Posterior cingulate gyrus (tissue), 11 donors: ENCODE measurements at places on chromosomes 13 and 19.

- no peak for DNase-seq
Measured at GRCh38 chr19:32038021-32038920, 307.1 kb upstream of the ZNF507 start.

GRCh38 chr13:77776704-77777103 lies 79.2 kb downstream of the SLAIN1 start:
- DNase-seq, result no peak

DNA sequence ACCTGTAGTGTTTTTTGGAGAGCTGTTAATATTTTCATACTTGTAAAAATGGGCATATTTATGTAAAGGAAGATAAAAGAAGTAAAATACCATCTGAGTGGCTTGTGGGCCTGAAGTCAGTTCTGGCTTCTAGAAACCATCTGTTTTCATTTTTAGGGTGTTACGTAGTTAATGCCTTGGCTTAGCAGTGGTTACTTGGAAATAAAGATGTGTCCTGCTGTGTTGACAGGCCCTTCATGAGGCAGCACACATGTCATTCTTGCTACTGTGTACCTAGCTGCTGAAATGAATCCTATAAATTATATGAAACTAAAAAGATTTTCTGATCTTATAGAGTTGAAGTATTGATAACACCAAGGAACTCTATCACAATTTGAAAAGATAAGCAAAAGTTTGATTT lies 16.0 kb downstream of the ILF3 start:
- DNase-seq, result no peak

DNA sequence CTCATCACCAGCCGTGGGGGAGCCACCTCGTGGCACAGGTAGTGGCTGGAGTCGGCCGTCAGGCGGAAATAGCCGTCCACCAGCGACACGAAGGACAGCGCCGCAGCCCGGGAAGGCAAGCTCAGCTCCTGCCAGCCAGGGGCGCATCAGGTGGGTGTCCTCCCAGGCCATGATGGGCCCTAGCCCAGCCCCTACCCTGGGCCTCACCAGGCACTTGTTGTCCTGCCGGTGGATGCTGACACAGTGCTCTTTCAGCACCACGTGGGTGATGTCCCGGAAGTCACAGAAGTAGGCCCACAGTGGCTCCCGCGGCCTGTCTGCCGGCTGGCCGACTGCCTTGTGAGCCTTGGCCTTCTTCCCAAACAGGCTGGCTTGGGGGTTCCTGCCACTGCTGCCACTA lies 15.7 kb downstream of the TYK2 start:
- peak; percentile 34 for DNase-seq

GRCh38 chr19:13727798-13728197 lies 36.5 kb upstream of the MRI1 start:
- DNase-seq, result no peak

DNA sequence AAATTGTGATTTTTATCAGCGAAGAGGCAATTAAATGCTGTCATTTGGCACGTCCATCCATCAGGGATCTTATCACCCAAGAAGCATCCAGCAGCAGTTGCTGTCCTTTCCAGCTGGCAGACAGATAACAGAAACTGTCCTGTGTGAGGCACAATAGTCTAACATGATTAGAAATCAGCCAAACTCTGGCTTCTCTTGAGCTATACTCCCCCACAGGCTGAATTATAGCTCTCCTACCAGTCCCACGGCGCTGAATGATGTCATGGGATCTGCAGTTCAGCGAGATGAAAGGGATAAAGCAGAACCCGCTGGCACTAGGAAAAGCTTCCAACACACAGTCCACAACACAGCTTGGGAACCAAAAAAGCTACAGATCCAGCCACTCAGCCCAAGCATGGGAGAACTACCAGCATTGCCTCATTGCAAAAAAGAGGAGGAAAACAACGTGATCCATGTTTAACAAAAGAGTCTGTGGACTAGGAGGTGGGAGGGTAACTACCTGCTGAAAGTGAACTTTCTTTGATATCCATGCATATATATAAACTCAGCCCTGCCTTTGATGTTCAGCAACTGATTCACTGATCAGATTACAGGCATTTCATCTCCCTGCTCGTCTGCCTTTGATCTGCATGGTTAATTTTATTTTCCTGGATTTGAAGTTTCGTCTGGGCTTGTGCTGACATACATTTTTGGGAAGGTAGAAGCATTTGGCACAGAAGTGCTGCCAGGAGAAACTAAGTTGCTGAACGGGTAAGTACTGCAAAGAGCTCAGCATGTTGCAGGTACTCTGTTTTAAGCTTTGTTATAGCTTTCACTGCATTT lies at the start of gene TNFRSF19:
Gene TNFRSF19 (plus strand): TSS at position 314 of the 822 bp plus-strand sequence. CDS start 19,772 bp downstream, outside the sequence.
- no peak for DNase-seq

DNA sequence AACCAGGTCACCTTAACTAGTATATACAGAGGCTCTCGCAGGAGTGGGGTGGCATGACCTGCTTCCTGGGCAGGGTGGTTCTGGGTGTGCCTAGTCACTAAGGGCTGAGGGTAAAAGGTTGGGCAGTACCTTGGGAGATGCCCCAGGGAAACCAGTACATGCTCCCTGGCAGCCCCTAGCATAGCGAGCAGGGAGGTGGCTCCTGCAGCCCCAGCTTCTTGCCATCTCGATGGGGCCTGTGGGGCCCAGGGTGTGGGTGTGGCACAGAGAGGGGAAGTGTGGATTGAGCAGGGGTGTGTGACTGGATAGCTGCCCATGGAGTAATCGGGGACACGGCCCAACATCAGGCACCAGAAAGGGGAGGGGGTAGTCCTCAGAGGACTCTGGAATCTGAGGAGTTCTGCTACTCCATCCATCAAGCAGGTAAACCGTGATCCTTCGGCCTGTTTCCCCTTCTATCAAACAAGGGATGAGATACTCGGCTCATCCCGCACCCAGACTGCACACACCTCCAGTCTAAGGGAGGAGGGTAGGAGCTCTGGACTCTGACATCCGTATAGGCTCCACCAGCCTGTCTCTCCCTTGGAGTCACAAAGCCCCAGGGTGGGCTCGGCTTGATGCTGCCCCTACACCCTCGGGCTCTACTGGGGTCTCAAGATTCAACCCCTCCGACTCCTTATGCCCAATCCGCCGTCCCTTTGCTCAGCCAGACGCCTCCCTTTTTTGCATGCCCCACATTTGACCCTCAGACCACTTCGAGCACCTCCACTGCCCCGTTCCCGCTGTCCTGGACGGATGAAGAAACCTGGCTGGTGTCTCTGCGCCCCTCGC lies 1.1 kb downstream of the ZBTB45 start:
- DNase-seq, result no peak

DNA sequence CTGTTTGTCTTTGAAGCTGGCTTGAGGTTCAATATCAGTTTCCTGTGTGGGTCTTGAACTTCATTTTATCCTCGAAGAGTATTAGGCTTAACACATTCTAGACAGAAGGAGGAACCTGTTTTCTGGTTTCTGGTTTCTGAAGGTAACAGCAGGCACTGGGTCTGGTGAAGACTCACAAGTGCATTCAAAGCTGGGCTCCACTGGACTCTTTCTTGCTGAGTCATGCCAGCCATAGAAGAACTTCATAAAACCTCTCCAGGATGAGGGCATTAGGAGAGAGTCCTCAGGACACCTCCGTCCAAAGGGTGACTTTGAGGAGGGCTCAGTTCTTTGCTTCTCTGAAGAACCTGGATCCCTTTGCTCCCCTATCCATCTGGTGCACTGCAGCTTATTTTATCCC lies 668.6 kb upstream of the SLC10A2 start:
- no peak for DNase-seq

DNA sequence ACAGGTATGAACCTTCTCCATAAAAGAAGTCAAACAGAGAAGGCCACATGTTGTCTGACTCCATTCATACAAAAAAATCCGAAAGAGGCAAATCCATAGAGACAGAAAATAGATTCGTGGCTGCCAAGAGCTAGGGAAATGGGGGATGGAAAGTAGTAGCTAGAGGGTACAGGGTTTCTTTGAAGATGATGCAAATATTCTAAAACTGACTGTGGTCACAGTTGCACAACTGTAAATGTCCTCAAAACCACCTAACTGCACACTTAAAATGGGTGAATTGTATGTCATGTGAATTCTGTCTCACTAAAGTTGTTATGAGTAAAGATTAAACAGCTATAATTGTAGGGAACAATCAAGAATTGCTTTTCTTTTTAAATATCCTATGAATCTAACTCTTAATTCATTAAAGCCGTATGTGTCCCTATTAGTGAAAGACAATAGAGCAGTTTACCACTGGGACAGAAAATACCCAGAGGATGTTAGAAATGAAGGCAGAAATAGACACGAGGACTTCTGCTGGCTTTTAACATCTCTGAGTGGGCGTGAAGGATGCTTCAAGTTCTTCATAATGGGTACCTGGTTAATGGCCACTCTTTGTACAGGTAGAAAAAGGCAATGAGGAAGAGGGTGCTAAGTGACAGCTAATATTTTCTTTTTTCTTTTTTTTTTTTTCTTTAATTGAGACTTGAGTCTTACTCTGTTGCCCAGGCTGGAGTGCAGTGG lies 21.2 kb downstream of the INSR start:
- no peak for DNase-seq

DNA sequence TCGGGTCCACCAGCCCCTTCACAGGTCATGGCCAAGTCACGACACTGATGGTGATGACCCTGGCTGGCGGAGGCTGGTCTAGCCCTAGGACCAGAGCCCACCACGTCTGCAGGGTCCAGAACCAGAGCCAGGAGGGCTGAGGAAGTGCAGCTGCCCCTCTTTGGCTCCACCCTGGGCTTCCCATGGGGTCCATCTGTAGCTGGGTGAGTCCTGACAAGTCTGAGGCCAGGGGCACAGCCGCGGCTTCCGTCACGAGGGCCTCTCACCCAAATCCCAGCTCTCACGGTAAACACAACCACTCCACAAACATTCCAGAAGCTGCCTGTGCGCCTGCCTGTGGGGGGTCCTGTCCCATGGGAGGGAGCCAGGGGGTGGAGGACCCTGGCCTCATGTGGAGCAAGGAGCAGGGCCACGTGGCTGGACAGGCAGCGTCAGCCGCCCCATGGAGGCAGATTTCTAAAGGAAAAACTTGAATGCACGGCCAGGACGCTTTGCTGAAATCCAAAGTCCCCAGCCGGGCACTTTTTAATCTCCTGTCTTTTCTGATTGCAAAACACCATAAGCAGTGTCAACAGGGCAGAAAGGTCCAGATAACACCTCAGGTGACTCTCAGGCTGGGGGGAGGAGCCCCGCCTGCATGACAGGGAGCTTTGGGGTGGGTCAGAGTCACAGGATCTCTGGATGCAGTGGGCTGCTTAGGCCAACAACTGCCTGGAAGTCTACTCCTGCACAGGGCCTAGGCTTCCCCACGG lies 29.9 kb downstream of the CEBPG start:
- no peak for DNase-seq

- DNase-seq, result peak; percentile 93
Measured at GRCh38 chr19:41957838-41958366, 1.2 kb downstream of the RABAC1 start.

DNA sequence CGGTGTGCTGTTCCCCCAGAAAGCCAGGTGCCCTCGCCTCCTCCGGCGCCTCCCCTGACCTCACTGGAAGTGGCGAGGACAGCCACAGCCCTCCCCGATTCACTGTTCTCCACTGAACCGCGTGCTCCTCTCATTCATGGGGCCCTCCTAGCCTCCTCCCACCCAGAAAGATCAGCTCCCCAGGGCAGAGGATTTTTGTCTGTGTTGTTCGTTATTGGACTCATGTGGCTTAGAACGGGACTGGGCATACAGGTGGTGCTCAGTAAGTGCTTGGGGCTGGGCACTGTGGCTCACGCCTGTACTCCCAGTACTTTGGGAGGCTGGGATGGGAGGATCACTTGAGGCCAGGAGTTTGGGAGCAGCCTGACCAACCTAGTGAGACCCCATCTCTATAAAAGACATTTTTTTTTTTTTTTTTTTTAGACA lies 3.8 kb downstream of the PRTN3 start:
- DNase-seq, result no peak

GRCh38 chr19:38047049-38047438 lies 140.0 kb downstream of the SIPA1L3 start:
- no peak for DNase-seq

DNA sequence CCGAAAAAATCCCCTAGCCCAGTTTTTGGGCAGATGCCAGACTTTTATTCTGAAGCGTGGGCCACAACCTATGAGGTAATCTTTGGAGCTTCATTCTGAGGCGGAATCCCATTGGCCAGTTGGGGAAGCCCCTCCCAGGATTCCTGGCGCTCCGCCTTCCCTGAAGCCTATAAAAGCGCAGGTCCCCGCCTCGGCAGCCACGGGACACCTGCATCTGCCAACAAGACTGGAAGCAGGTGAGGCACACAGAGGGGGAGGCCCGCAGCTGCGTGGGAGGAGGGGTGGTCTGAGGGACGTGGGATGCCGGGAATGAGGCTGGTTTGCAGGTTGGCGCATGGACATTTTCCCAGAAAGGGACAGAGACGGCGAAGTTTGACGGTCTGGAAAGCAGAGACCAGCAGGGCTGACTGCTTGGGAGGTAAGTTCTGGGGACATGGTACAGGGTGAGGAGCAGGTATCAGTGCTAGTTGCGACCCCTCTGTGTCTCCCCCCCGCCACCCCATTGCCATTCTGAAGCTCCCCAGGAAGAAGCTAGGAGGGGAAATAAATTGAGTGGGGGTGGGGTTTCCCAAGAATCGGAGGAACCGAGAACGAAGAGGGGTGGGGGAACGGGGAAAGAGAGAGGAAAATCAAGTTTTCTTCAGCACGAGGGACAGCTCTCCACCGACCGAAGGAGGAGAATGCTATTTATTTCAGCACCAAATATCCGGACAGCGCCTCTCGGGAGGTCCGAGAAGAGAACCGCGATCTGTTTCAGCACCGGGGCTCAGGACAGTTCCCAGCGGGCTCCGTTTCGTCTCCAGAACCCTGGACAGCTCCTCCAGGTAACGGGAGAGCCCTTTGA lies 22.4 kb upstream of the FEM1A start:
- peak; percentile 88 for DNase-seq

DNA sequence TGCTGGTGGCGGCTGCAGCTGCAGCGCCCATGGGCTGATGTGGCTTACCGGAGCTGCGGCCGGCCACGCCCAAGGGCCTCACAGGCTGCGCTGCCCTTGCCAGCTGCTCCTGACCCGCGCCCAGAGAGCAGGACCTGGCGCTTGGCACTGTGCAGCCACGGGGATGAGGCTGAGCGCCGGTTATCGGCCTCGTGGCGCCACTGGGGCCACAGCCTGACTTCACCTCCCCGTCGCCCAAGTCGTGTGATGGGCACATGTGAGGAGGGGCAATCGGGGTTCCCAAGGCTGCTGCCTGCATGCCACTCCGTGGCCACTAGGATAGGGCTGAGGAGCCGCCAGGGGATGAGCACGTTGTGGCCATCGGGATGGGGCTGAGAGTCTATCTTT lies 77.2 kb upstream of the PABPC3 start:
- no peak for DNase-seq

- DNase-seq, result no peak
Measured at GRCh38 chr19:48989701-48990291, 3.3 kb downstream of the GYS1 start.
